Dermis blood vessel endothelial cell (primary cell): ENCODE measurements at places on chromosomes 7 and 10. TPM values are rescaled to one million over a fixed set of nuclear protein-coding genes. Genes with fewer than 3 reads are reported as not detected.

Gene DENND2A
- 0.14 and 1.0 TPM in 2 replicates for total RNA-seq

Gene STEAP4
- not detected in 2 replicates for total RNA-seq

Gene VSTM4
- 0.56 and 1.0 TPM in 2 replicates for total RNA-seq

Gene KCNMA1
- total RNA-seq: under 0.01 and 0.05 TPM in 2 replicates

Gene FXYD4
- total RNA-seq: not detected in 2 replicates

Gene NEUROG3
- total RNA-seq: not detected in 2 replicates

Gene NPFFR1
- total RNA-seq: not detected in 2 replicates

Gene DCLRE1A
- total RNA-seq: 8.0 and 12.3 TPM in 2 replicates

Gene HIPK2
- 11.6 and 26.7 TPM in 2 replicates for total RNA-seq

Gene NUTM2B
- total RNA-seq: 0.33 and 0.51 TPM in 2 replicates

Gene PTF1A
- not detected in 2 replicates for total RNA-seq

Gene TFR2
- 0.68 and 0.70 TPM in 2 replicates for total RNA-seq

DNA sequence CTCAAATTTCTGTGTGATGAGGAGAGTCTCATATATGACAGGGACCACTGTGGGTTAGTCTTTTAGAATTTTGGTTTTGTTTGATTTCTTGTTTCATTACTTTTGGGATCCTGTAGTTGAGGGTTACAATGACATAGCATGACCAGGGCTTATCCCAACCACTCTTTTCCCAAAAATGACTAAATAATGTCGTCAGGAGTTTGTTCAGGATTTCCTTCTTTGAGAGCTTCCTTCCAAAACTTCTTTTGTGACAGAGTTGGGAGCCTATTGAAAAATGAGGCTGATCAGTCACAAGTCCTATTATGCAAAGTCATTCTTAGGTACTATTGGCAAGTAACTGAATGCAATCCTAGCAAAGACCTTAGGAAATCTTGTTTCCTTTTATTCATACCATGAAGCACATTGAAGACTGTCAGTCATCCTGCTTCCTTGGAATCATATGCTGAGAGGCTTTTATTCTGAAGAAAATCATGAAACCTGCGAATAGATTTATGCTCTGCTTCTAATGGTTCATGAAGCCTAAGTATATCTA, 498.3 kb downstream of the LRMDA start:
- no peak for DNase-seq

DNA sequence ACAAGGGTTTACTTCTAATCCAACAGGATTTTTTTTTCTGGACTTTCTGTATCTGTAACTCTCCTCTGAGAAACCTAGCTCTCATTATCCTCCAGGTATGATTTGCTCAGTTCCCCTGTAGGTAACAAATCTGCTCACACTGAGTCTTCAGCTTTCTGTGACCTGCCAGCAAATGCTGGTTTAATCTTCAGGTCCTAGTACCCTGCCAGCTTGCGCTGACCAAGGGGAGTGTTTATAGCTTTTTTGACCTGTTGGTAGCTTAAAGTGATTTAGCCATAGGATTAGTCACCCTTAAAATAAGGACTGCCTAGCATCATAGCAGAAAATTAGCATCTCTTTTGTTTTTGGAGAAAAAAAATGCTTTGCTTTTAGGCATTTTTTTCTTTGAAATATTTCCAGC, 22.4 kb downstream of the SND1 start:
- no peak for DNase-seq

DNA sequence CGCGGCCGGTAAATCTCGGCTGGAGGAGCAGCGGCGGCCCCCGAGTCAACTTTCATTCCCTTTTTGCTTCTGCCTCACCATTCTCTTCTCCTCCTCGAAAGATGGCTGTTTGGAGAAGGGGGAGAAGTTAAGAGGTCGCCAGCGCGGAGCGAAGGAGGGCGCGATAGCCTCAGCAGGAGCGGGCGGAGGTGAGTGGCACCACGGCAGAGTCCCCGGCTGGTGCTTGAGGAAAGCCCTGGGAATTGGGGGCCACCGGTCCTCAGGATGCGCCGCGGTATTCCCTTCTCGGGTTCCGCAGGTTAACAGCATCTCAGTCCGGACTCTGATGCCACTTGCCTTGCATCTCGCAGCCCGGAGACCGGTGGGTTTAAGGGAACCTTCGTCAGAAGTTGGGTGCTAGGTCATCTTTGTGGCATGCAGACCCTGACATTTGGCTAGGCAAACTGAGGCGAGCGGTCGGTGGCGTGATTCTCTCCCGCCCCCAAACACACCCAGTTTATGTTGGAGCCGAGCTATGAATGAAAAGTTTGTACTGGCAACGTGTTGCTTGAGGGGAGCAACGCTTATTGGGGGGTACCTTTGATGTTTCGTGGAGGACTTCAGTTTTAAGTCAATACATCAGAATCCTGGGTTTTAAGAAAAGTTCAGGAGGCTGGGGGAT, 59.5 kb upstream of the PRPS1L1 start:
- peak; percentile 26 for DNase-seq

DNA sequence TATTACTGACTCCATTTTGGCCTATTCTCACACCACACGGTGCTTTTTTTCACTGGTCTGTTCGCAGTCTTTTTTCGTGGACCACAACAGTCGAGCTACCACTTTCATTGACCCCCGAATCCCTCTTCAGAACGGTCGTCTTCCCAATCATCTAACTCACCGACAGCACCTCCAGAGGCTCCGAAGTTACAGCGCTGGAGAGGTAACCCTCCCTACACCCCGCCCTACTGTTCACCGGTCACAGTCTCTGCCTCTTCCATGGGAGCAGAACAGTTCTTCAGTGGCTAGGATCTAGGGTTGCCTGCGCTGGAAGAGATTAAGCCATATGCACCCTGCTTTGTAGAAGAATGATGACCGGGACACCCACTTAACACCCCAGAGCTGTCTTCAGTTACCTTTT, 103.4 kb upstream of the STK17A start:
- DNase-seq: no peak

GRCh38 chr7:75762350-75762917, 9.6 kb downstream of the CCL26 start:
- DNase-seq: peak; percentile 70

GRCh38 chr7:151351967-151352366, 10.4 kb downstream of the NUB1 start:
- no peak for DNase-seq

- no peak for DNase-seq
These were observed 74.2 kb upstream of the HECW1 start for GRCh38 chr7:43038254-43038653.

- no peak for DNase-seq
These were observed 762.8 kb downstream of the GATA3 start for GRCh38 chr10:8817299-8817698.

DNA sequence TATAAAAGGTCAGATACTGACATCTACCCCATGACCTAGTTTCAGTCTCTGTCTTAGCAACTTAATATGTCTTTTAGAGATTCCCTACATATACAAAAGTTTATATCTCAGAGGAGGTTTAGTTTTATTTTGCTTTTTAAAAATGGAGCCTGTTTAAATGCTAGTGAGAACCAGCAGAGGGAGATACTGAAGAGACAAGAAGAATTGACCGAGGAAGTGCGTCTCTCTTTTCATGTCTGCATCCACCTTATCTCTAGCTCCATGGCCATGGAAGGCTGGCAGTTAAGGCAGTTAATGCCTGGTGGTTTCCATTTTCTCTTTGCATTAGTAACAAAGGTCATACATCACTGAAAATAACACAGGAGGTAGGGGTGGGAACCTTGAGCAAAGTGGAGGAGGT, 10.7 kb downstream of the SUV39H2 start:
- DNase-seq: peak; percentile 17

DNA sequence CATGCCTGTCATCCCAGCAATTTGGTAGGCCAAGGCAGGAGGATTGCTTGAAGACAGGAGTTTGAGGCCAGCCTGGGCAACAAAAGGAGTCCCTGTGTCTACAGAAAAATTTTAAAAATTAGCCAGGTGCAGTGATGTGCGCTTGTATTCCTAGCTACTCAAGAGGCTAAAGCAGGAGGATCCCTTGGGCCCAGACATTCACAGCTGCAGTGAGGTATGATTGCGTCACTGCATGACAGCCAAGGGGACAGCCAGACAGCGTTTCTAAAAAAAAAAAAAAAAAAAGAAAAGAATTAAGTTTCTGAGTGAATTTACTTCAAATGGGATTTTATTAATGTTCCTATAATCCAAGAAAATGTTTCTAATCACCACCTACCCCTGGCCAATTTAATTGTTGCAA, 87.4 kb upstream of the RNF148 start:
- no peak for DNase-seq

- DNase-seq: no peak
These were observed 9.1 kb downstream of the WDR86 start for GRCh38 chr7:151400626-151401315.

GRCh38 chr10:30697806-30698205, 68.3 kb upstream of the LYZL2 start:
- DNase-seq: no peak

DNA sequence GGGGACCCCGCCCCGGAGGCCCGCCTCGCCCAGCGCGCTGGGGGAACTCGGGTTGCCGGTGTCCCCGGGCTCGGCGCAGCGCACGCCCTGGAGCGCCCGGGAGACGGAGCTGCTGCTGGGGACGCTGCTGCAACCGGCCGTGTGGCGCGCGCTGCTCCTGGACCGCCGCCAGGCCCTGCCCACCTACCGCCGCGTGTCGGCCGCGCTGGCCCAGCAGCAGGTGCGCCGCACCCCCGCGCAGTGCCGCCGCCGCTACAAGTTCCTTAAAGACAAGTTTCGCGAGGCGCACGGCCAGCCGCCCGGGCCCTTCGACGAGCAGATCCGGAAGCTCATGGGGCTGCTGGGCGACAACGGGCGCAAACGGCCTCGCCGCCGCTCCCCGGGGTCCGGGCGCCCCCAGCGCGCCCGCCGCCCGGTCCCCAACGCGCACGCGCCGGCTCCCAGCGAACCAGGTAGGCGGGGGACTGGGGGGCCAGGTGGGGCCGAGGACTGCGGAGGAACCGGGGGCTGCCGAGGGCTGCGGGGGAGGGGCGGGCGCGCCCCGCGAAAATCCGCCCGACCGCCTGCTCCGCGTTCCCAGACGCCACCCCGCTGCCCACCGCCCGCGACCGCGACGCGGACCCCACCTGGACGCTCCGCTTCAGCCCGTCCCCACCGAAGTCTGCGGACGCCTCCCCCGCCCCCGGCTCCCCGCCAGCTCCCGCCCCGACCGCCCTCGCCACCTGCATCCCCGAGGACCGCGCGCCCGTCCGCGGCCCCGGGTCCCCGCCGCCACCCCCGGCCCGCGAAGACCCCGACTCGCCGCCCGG, 574 bp downstream of the UTF1 start:
- no peak for DNase-seq

- no peak for DNase-seq
These were observed 32.1 kb downstream of the UMAD1 start for GRCh38 chr7:7672545-7673239.

GRCh38 chr10:11573497-11573896, 38.0 kb downstream of the USP6NL start:
- peak; percentile 72 for DNase-seq

GRCh38 chr10:102384053-102384452, 11.5 kb upstream of the NFKB2 start:
- peak; percentile 24 for DNase-seq
